Adrenal gland (tissue), 19 donors: ENCODE measurements at places on chromosomes 2 and 18. TPM values are rescaled to one million over a fixed set of nuclear protein-coding genes. Genes with fewer than 3 reads are reported as not detected.

DNA sequence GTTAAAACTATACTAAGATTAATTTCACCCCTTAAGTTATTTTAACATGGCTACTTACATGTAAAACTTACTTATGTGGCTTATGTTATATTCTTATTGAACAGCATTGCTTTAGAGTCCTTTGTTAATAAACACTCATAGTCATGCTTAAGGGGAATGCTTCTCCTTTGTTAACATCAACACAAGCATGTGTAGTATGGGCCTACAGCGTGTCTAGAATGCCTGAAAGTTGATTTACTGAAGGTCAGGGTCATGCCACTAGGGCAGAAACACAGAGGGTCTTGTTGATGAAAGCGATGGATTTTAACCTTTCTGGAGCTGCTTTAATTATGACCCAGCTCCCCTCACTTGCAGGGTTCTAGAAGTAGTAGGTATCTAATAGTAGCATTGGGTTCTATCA, 159.8 kb upstream of the DLX2 start:
- no peak for DNase-seq

- DNase-seq, result no peak
Measured at GRCh38 chr18:61922435-61922834, 29.6 kb upstream of the RNF152 start.

DNA sequence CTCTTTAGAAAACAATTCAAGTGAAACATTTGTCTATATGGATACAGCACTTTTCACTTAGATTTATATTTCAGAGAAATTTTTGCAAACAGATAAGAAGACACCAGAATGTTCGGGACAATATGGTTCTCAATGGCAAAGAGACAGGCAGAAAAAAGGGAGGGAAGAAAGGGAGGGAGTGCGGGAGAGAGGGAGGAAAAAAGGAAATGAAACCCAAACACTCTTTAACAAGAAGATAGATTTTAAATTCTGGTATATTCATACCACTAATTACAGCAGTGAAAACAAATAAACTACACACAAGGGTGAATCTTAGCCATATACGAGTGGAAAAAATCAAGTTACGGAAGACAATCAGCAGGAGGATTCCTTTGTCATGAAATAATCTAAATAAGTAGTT, 3.0 kb downstream of the PASK start:
- no peak for DNase-seq

- no peak for DNase-seq
Measured at GRCh38 chr18:37521510-37522465, 43.8 kb downstream of the CELF4 start.

DNA sequence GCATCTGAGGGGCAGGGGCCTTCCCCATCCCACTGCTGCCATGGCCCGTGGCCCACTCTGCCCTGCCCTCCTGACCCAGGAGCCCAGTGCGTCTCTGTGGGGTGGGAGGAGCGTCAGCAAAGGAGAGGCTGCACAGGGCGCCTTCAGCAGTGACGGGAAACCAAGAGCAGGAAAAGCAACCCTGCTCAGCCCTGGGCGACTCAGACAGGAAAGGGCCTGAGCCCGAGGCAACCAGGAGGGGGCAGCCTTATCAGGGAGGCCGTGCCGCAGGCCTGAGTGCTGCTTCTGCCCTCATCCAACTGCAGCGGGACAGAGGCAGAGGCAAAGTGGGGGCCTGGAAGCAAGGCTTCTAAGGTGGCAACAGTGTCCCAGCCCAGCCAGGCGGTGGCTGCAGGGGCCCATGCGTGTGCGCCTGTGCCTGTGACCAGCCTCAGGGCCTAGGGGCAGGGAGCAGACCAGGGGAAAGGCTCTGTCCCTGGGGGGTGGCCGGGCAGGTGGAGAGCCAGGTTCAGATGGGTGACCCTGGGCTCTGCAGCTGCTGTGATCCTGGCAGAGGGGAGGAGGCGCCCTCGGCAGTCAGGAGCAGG, 23.3 kb upstream of the ALPI start:
- DNase-seq, result no peak

DNA sequence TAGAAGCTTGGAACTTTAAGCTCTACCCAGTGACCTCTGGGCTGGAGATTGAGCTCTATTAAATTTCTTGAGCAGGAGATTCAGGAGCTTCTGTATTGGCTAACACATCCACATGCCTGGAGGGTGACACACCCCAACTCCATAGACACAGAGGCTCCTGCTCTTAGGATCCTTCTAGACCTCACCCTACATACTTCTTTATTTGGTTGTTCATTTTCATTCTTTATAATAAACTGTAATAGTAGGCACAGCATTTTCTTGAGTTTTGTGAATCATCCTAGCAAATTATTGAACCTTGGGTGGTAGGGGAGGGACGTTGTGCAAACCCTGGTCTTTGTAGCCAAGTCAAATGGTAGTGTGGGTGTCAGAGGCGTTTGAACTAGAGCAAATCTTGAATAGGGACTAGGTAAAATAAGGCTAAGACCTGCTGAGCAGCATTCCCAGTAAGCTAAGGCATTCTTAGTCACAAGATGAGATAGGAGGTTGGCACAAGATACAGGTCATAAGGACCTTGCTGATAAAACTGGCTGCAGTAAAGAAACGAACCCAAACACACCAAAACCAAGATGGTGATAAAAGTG, 323.8 kb upstream of the GALNT5 start:
- no peak for DNase-seq

GRCh38 chr2:212078103-212078502, 460.5 kb downstream of the ERBB4 start:
- DNase-seq, result no peak

DNA sequence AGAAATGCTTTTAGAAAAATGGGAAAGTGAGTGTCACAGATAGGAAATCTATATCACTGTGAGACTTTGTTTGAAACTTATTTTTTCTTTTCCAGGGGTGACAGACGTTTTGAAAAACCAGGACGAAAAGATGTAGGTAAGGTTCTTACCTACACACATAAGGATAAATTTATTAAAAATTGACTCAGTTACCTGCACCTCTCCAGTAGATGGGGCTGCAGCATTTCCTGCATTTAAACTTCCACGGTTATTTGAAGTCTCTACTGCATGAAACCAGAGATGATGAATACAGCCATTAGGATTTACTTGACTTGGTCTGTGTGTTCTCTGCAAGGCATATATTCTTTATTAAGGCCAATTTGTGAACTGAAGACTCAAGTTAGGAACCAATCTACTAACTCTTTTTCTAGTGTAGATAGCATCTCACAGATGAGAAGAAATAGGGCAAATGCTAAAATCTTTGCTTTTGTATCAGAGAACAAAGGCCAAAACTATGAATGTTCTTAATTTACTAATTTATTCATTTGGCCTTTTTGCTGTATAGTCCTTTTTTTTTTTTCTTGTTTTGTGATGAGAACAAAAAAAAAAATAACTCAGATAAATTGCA, 15.0 kb downstream of the KCNJ13 start:
- no peak for DNase-seq

DNA sequence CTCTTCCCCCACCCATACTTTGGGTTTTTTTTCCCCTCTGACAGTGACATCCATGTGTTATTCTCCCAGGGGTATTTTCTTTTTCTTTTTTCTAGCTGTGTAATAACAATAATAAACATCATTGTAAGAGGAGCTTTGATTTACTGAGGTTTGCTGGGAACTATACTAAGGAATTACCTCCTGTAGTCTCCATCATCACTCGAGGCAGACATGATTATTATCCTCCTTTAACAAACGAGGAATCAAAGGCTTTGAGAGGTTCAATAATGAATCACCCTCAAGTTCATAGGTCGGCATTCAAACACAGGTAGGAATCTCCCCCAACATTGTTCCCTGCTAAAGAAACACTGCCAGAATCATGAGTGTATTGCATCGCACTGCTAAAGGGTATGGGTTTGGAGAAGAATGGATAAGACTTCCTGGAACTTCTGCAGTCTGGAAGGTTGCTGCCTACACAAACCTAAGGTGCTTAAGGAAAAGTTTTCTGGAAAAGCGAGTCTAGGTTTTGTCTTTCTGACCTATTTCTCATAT, 260.2 kb upstream of the SESTD1 start:
- DNase-seq, result no peak

GRCh38 chr2:42008241-42008921, 39.4 kb upstream of the PKDCC start:
- DNase-seq, result no peak

DNA sequence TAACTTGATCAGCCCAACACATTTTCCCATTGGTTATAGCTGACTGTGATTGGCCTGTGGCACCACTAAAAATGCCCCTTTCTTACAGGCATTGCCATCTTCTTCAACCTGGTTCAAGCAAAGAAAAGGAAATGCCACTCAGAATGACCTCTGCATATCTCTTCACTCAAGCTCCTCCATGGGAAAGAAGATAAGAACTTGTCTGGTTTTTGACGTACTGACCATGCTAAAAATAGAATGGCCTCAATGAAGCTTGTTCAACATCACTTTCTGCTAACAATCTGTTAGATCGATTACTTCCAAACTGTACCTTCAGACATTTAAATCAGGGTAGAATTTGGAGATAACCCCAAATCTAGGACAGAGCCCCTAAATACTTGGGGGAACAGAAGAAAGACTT, 109.5 kb downstream of the CABYR start:
- no peak for DNase-seq

Gene MC4R
- total RNA-seq, result not detected
